RPMI7951 (cell line): ENCODE measurements at places on chromosomes 3 and 15.
A peak's percentile ranks its signal among the peaks of the same experiment; 100 is the strongest.

- DNase-seq, result no peak
These were observed 14.6 kb downstream of the NEK4 start for GRCh38 chr3:52756141-52756540.

- peak; percentile 3 for DNase-seq
These were observed 638.0 kb downstream of the OTOL1 start for GRCh38 chr3:162134571-162134970.

DNA sequence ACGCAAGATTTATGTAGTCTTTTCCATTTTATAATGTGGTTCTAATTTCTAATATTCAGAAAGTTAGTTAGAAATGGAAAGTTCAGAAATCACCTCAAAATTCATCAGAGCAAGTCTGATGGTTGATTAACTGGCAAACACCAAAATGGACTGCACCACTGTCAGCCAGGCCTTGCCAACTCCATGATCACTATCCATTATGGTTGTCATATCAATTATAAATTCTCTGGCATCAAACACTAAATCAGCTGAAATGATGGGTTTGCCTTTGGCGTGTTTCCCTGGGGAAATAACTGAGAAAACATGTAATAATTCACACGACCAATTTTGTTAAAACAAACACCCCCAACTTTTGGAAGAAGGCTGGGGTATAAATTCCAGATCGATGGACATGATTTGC is 219.4 kb downstream of the CDIN1 start:
- no peak for DNase-seq

DNA sequence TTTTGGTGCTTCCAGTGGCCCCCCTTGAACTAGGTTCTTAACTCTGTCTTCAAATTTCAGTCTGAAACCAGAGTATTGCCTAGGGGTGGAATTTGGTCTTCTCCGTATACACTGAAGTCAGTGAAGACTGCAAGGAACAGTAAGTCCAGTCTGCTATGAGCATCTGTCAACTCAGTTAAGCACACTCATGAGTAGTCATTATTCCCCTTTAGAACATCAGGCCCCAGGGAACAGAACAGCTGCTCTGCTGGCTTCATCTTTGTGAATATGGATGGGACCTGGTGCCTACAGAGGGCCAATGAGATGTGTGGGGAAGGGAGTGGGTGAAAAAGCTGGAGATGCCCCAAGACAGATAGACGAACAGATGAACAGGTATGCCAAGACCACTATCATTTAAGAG is 85.2 kb upstream of the PRR23C start:
- peak; percentile 32 for DNase-seq

GRCh38 chr3:72205297-72205826 is 420.4 kb upstream of the PROK2 start:
- DNase-seq, result no peak

DNA sequence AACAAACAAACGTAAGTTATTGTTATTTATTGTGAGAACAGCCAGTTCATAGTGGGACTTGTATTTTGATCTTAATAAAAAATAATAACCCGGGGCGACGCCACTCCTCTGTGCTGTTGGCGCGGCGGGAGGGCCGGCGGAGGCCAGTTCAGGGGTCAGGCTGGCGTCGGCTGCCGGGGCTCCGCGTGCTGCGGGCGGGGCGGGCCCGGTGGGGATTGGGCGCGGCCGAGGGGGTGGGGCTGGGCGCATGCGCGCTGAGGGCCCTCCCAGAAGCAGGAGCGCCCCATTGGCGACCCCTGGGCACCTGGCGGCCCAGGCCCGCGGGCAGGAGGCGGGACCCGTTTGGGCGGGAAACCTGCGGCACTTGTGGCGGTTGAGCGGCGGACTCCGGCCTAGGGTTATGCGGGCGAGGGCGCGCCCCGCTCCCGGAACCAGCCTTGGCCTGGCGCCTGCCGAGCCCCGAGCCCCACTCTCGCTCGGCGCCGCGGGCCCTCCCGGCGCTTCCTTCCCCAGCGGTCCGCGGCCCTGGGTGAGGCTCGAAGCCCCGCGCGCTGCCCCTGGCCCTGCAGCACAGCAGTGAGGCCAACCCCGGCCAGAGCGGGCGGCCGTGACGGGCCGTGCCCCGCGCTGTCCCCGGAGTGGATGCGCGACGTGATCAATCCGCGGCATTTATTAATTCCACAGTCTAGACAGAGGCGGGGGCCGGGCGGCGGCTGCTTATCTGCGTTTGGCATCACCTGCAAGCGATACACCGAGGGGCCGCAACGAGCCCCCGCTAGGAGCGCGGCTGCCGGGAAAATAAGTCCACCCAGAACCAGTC is 6.0 kb downstream of the ISL2 start:
- DNase-seq, result no peak

DNA sequence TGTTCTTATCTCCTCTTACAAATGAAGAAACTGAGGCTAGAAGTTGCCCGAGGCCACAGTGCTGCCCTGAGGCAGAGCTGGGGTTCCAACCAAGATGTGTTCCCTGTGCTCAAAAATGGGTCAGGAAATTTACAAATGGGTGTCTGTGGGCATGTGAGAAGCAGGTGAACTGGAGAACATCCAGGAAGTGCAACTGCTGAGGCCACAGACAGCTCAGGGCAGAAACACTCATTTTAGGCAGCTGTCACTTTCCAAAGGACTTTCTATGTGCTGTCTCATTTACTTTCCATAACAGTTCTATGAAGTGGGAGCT is 47.2 kb upstream of the ATP2B2 start:
- peak; percentile 22 for DNase-seq

GRCh38 chr15:58453931-58454793 is 22.4 kb downstream of the LIPC start:
- peak; percentile 89 for DNase-seq

GRCh38 chr3:37530047-37530697 is 331.5 kb upstream of the CTDSPL start:
- no peak for DNase-seq

DNA sequence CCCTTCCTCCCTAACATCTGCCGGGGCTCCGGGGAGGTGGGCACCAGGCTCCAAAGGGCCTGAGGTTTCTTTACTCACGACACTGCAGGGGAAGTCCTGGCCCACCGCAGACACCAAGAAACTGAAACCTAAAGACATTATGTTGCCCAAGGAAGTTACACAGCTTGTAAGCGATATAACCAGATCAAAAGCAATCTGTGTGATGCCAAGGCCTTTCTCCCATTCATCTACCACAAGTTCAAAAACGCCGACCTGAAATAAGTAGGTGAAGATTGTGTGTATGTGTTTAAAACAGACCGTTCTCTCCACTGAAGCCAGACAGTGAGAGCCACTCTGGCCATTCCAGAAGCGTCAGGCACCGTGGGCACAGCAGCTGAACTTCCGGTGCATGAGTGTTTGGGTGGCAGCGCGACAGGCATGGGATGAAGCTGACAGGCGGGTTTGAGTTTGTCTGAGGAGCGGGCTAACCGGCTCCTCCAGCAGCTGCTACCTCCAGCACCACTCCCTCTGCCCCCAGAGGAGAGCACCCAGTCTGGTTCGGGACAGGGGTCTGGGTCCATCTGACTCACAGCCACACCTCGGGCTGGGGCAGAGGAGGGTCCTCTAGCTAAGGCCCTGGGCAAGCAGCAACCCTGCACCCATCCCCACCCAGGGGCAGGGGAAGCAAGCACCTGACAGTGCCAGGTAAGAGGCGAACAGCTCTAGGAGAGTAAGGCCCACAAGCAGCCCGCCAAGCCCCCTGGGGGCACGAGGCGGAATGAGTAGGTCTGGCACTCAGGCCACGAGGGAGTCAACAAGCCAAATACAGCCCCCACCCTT is 1.3 kb downstream of the TNK2 start:
- DNase-seq, result no peak

- no peak for DNase-seq
These were observed 43.4 kb upstream of the FILIP1L start for GRCh38 chr3:100157685-100158084.

GRCh38 chr15:89781891-89782618 is 5.9 kb downstream of the MESP2 start:
- DNase-seq, result peak; percentile 68

DNA sequence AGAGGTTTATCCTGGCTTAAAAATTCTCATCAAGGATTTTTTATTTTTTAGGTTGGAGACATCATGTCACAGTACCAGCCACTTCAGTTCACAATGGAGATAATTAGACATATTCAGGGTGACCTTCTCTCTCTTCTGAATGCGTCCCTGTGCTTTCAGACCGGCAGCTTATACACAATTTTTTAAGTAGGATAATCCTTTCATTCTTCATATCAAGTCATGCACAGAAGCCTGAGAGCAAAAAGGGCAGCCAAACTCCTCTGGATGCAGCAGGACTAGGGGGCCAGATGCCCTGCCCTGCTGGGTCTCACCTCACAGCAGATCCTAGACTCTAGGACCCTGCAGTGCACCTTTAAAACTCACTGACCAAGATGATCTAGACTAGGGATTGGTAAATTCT is 210.4 kb downstream of the ERC2 start:
- DNase-seq, result no peak

DNA sequence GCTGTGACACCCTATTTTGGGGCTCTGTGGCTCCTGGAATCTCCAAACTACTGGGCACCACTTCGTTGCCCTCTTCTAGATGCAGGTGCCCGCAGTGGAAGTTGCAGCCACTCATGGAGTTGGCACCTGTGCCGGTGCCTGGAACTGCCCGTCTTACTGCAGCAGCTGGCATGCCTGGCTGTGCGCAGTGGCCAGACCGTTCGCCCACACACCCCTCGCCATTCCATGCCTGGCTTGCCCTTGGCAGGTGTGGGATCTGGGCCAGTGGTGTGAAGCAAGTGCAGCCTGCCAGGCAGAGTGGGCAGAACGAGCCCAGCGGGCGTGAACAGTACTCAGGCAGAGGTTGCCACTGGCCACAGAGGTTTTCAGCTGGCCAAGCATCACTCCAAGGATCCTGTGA is 1286.7 kb downstream of the ROBO1 start:
- no peak for DNase-seq

GRCh38 chr15:39512643-39513042 is 68.2 kb upstream of the THBS1 start:
- no peak for DNase-seq

- DNase-seq, result no peak
These were observed 70.0 kb downstream of the CFAP20DC start for GRCh38 chr3:58979840-58980239.

- no peak for DNase-seq
These were observed 61.7 kb upstream of the PPIB start for GRCh38 chr15:64224511-64224910.

DNA sequence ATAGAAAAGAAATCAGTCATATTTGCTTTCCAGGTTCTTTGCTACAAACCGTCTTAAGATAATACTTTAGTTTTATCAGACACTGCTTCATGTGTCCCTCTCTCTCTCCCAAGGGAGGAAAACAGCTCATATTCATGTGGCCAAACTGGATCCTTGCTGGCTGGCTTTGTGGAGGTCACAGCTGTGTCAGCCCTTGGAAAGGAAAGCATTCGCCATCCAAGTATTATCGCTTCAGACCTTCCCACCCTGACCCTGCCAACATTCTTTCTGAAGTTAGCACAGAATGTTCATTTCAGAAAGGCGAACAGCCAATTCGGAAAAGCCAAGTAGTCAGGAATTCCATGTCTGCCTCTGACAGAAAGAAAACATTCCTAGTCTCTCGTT is 213.6 kb downstream of the FEZF2 start:
- DNase-seq, result peak; percentile 83

DNA sequence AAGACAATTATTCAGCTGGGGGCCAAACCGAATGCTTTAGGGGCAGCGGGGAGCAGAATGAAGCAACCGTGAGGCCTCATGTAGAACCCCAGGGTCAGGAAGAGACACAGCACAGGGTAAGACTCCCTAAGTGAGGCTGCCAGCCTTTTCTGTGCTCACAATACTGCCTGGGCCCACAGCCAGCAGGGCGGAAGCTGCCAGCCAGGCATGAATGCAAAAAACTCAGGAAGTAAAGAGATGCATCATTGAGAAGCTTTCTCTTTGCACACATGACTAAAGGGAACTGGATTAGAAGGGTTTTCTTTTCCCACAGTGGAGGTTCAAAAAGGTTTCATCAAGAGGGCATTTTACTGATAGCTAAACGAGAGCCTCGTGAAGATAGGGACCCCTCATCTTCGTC is 33.3 kb downstream of the CA12 start:
- peak; percentile 88 for DNase-seq

DNA sequence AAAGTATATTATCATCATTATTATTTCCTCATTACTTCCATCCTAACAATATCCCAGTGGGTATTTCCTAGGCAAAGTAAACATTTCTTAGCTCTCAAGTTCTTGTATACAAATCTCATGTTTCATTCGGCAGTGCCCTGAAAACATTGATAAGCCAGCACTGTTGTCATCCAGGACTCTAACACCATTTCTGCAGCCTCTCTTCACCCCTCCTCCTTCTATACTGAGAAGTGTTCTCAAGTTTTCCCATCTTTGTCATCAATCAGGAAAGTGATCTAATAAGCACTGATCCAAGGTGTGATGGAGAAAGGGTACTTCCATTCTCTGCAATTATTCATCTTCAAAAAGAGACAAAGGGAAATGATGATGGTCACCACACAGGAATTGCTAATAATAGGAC is 168.4 kb upstream of the CCDC54 start:
- no peak for DNase-seq

- DNase-seq, result no peak
These were observed 78.3 kb downstream of the EEFSEC start for GRCh38 chr3:128231606-128232005.

DNA sequence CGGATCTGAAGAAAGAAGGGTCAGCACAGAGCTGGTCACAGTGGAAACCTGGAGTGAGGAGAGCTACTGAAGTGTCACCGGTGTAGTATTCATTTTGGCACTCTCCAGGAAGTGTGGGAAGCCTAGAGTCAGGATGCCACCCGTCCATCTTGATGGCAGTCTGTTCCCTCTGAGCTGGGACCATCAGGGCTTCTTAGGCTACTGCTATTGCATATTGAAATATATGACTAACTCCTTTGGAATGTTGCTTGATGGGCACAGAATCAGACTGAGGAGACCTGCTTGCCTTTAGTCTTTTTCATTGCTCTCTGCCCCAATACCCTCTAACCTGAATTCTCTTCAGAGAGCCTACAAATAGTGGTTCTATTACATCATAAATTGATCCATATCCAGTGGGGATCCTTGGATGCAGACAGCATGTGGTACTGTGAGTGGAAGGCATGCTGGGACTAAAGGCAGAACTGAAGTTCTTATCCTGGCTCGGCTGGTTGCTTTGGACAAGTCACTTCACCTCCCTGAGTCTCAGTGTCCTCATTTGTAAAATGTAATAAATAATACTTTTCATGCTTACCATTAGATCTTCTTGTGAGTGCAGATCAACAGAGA is 143.5 kb downstream of the PDE8A start:
- peak; percentile 69 for DNase-seq

GRCh38 chr3:123015596-123015995 is 12.0 kb downstream of the SEMA5B start:
- DNase-seq, result no peak

- DNase-seq, result peak; percentile 91
These were observed 5.6 kb downstream of the RBP1 start for GRCh38 chr3:139533781-139534454.

GRCh38 chr3:177787279-177788041 is 590.2 kb upstream of the TBL1XR1 start:
- no peak for DNase-seq

- DNase-seq, result peak; percentile 100
These were observed 36.3 kb downstream of the LRTM1 start for GRCh38 chr3:54891540-54891897.

DNA sequence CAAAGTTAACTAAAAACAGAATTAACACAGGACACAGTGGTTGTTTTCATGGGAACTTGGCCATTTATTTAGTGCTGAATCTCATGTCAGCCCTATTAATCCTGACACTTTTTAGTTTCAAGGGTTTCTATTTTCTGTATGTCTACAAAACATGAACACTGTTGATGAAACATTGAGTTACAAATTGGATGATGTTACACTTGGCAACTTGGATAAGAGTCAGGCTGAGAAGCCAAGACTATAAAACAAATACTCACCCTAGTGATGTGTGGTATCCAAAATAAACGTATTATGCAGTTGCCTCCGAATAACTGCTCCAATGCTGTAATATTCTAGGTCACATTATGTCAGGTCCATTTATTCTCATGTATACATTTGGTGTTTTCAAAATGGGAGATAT is 349.6 kb downstream of the ZIC1 start:
- no peak for DNase-seq
